ENCODE measurements at places on chromosomes 1 and 21.
A peak's percentile ranks its signal among the peaks of the same experiment; 100 is the strongest.

GRCh38 chr1:9852410-9853248 lies 28.9 kb upstream of the CLSTN1 start:
- peak; percentile 93 for DNase-seq

DNA sequence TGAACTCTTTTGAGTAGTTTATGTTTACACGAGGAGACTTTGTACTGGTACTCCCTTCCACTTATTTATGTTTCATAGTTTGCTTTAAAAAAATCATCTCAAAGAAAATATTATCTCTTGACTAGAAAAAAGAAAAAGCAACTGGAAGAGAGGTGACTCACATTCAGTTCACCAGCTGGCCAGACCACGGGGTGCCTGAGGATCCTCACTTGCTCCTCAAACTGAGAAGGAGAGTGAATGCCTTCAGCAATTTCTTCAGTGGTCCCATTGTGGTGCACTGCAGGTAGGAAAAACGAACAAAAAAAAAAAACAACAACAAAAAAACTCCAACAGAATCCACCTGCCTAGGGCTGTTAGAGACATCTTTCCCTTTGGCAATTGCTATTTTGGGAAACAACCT lies 102.9 kb downstream of the PTPRC start:
- DNase-seq = no peak

DNA sequence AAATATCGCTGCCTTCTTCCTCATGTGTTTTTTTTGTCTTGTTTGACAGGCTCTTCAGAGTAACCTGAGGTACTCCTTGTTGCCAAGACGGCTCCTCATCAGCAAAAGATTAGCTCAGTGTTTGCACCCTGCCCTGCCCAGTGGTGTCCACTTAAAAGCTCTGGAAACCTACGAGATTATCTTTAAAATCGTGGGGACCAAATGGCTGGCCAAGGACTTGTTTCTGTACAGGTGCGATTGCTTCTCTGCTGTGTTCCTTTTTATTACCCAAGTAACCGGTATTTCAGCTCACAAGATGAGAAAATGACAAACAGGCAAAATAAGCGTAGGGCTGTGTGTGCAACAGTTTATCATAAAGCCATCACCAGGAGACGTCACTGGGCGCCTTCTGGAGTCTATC lies 42.4 kb downstream of the DOP1B start:
- no peak for DNase-seq

- no peak for DNase-seq
These were observed 10.7 kb upstream of the C1QTNF12 start for GRCh38 chr1:1256956-1257871.

DNA sequence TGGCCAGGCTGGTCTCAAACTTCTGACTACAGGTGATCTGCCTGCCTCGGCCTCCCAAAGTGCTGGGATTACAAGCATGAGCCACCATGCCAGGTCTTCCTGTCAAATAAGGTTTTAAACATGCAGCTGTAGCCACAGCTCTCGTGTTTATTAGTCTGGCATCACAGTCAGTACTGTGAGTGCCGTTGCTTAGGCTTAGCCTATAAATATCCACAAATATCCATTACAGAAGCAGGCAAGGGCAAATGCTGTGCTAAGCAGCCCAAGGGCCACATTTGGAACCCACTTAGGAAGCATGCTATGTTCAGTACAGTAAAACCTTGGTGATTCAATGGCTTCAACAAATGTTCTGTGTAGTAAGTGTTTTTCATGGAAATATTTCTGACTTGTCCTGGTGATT lies 75.9 kb downstream of the KIF1B start:
- DNase-seq = no peak

DNA sequence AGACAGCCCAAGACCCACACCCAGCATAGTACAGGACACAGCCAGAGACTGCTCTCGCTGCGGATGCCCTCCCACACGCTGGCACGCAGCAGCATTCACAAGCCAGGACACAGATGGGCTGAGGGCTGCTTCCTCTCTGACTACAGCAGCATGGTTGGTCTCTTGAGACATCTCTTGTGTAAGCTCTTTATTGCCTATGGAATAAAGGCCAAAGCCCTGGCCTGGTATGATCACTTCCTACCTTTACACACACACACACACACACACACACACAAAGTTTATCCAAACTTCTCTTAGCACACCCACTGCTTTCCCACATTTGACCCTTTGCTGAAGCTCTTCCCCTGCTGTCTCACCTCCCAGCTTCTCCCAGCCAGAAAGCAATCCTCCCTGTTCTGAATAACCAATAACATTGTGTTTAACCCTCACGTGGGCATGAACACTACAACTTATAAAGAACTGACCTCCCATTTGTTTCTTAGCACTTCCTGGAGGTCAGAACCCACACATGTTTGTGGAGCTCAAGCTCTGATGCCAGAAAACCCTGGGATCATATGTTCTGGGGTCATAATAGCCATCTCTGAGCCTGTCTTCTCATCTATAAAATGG lies 1.2 kb upstream of the LUZP1 start:
- peak; percentile 83 for DNase-seq

DNA sequence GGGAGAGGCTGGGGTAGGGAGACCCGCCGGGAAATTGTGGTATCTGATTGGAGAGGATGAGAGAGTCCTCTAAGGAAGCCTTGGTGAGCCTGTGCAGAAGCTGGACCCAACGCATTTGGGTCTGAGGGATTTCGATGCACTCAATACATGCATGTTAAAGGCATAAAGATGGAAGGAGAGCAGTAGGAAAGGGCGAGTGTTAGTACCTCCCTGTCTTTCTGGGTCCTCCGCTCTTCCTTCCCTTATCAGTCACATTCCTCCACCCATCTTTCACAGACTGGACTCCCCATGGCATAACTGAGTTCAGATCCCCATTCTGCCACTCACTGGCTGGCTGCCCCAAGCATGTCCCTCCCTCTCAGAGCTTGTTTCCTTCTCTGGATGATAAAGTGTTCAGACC lies 7.3 kb downstream of the RGS16 start:
- no peak for DNase-seq

GRCh38 chr1:181255270-181255929 lies 166.9 kb downstream of the IER5 start:
- DNase-seq = no peak

DNA sequence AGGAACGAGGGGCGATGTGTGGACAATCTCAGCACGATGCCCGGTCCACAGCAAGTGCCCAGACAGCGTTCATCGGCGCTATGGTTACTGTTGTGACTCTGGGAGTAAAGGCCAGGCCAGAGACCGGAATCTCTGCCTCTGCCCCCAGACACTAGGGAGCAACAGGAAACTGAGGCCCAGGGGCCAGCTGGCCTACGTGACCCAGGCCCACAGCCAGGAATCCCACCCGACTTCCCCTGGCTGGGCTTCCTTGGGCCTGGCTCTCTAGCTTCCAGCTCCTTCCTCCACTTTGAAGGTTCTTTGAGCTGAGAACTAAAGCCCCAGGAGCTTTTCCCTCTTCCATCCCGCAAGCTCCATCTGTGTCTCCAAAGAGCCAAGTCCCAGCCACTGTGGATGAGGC lies 4.6 kb downstream of the LRP8 start:
- DNase-seq = no peak

DNA sequence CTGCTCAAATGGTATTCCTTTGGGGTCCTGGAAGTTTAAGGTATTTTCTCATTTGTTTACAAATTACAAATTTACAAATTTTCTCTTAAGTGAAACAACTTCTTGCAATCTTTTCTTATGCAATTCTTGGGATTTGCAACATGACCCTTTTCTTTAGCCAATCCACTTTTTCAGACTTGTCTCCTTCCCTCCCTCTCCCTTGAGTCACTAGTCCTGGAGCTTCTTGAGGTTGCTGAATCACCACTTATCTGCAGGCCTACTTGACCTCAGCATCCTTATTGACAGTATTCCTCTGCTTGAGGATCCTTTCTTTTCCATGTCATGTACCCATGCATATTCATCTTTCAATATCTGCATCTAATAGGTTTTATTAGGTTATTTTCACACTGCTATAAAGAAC lies 302.8 kb upstream of the ADAMTS5 start:
- DNase-seq = no peak

- peak; percentile 45 for DNase-seq
These were observed 174.4 kb upstream of the HMCN1 start for GRCh38 chr1:185559684-185560331.

DNA sequence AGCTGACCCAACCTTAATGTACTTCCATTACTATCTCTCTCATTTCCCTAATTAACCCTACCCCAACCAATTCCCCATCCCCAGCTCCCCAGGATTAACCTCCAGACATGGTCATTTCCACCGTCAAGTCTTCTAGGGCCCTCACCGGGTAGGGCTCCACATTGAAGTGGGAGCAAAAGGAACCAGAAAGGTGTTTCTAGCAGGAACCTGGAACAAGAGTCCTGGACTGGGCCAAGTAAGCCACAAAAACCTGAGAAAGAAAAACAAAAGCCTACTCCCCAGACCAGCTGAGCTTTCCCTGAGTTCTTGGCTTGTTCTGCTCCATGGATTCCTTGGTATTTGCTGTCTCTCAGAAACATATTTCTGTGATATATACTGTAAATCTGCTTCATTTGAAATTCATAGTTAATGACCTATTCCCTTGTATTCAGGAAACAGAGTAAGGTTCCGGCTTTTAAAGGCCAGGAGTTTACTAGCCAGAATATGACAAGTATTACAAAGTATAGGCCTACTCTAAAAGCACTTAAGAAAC lies 58.4 kb downstream of the SYF2 start:
- DNase-seq = no peak

DNA sequence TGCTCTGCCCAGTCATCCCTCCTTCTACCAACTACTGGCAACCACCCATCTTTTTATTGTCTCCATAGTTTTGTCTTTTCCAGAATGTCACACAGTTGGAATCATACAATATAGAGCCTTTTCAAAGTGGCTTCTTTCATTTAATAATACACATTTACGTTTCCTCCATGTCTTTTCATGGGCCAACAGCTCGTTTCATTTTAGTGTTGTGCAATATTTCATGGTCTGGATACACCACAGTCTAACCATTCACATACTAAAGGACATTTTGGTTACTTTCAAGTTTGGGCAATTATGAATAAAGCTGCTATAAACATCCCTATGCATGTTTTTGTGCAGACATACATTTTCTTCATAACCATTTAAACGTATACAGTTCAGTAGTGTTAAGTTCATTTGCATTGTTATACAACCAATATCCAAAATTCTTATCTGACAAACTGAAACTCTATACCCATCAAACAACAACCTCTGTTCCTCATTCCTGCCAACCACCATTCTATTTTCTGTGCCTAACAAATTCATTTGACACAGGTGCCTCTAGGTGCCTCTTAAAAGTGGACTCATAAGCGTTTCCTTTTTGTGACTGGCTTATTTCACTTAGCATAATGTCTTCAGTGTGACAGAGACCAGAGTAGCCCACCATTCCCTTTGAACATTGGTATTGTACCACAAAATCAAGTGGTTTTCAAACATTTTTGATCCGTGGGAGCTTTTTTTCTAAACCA lies 138.1 kb downstream of the NR5A2 start:
- DNase-seq = no peak

DNA sequence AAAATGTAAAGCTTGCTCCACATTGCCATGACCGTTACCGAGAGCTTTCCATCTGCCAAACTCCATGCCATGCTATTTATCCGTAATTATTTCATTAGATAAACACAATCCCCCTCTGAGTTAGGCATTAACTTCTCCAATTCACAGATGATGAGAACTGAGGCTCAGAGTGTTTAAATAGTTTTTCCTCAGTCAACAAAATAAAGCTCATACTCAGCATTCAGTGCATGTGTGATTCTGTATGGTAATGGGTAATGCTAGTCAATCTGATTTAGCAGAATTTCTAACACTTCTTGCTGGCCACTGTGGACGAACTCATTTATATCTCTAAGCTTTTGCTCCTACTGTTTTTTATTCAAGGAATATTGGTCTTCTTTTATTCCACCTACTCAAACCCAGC lies 17.3 kb downstream of the SAMSN1 start:
- DNase-seq = no peak

DNA sequence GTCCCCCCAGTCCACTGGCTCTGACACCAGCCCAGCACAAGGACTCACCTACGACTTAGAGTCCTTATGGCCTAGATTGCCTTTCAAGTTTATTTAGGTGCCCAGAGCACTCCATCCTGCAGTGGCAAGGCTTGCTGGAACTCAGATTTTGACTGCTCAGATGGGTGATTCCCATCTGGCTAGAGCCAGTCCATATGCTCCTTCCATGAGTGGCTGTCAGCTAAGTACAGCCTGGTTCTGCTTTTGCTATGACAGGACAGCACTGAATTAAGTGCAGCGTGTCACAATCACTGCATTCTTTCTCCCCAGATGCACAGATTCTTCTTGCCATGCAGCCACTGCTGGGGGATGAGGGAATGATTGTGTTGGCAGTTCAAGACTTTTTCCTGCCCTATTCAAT lies 43.8 kb downstream of the GPR52 start:
- DNase-seq = peak; percentile 92

- DNase-seq = peak; percentile 73
These were observed 10.6 kb upstream of the HLCS start for GRCh38 chr21:36976882-36977651.

GRCh38 chr1:63955370-63956145 lies 181.7 kb downstream of the ROR1 start:
- no peak for DNase-seq

DNA sequence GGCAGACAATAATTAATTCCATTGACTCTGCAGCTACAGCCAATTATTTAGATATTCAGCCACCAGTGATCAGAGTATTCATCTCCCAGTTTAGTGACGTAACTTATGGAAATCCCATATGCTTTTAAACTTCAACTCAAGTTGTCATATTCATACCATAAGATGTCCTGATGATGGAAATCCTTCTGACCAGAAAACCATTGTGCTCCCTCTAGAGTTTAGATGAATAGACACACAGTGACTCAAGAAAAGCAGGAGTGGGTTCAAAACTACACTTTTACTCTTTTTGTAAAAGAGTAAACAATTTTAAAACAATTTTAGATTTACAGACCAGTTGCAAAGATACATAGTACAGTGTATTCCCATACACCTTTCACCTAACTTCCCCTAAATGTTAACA lies 463.7 kb downstream of the KCNT2 start:
- peak; percentile 2 for DNase-seq

DNA sequence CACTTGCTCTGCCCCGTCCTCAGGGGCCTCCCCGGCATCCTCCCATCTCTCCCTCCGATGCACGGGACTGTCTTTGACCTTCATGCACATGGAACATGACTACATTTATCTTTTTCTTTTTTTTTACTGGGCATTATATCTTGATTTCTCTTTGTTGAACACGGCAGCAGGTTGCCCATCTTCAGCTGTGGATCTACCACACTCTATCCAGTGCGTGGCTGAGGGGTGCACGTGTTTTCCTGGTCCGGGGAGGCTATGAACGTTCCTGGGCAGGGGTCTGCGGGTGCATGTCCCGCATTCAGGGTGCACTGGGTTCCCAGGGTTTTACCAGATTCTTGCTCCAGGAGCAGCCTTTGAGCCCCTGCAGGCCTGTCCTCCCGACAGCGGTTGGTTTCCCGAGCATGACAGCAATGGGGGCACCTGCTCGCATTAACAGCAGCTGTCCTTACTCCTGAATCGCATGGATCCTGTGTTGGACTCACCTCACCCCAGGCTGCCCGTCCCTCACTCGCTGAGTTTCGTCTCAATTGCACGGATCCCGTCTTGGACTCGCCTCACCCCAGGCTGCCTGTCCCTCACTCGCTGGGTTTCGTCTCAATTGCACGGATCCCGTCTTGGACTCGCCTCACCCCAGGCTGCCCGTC lies 7.4 kb downstream of the POFUT2 start:
- no peak for DNase-seq

All from NCI-H524 (cell line).